ENCODE measurements at places on chromosomes 6 and 20.

DNA sequence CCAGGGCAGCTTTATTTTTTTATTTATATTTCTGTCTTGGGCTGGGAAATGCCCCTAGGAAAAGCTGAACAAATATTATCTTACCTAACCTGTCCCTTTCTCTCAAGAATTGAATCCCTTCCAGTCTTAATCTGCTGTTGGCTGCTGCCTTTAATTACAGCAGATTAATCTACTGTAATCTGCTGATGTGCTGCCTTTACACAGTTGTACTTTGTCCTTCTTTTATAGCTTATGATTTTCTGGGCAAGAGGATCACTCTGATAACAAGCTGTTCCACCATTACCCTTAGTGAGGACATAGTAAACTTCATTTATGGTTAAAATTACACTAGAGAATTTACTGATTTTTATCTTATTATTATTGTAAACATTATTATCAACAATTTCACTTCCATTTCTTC lies 234.5 kb upstream of the MAN1A1 start:
- DNase-seq: peak; percentile 17

DNA sequence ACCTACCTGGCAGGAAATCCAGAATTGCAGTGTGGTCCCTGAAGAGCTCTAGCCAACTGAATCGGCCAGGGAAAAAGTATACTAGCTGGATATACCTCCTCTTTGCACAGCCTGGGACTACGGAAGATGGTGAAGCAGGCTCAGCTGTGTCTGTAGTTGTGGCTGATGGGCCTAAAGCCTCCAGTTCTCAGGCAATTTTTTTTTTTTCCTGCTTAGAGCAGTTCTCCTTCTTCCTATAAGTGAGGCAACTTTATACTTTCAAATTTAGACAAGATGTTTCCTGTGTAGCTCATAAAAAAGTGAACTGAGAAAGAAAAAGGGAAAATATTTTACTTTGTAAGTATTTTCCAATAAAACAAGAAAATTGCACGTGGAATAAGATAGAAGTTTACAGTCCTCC lies 172.9 kb downstream of the CARMIL1 start:
- DNase-seq: no peak

- no peak for DNase-seq
Observed at GRCh38 chr6:163793011-163793983, 378.8 kb downstream of the QKI start.

DNA sequence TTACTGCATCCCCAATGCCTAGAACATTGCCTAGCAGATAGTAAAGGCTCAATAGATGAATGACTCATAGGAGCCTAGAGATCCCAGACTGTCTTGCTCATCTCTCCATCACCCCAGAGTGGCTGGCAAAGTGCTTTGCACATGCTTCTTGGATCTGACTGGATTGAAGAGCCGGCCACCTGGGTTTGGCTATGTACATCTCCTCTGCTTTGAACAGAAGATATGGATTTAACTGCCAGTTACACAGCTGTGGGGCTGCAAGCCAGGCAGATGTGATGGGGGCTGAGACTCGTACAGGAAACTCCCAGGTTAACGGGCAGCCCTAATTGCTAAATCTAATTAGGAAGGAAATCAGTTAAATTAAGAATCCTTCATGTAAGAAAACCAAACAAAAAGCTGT lies 28.6 kb downstream of the MYLIP start:
- DNase-seq: no peak

DNA sequence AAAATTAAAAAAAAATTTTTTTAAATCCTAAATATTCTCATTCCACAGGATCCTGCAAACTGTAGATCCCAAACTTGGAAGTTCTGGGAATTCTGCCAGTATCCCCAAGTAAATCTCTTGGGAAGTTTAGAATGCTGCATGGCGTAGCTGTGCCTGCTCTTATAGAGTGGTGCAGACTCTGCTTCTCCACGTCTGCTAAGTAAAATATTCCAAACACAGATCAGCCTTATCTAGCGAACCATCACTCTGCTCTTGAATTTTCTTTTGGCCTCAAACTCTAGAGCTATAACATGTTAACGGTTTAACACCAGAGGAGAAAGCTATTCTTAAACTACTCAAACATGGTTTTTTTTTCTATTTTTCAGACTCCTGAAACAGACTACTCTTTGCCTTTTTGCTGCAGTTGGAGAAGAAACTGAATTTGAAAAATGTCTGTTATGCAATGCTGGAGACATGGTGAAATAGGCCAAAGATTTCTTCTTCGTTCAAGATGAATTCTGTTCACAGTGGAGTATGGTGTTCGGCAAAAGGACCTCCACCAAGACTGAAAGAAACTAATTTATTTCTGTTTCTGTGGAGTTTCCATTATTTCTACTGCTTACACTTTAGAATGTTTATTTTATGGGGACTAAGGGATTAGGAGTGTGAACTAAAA lies 138.5 kb upstream of the AKAP12 start:
- DNase-seq: no peak

- no peak for DNase-seq
Observed at GRCh38 chr6:134174672-134175531, 122.5 kb upstream of the SLC2A12 start.

- no peak for DNase-seq
Observed at GRCh38 chr20:13260650-13261279, 39.7 kb downstream of the ISM1 start.

GRCh38 chr6:30554962-30555815 lies 1.1 kb downstream of the GNL1 start:
- no peak for DNase-seq

GRCh38 chr20:51801122-51801822 lies 1.0 kb downstream of the SALL4 start:
- no peak for DNase-seq

- DNase-seq: no peak
Observed at GRCh38 chr6:37809197-37809543, 10.4 kb upstream of the ZFAND3 start.

DNA sequence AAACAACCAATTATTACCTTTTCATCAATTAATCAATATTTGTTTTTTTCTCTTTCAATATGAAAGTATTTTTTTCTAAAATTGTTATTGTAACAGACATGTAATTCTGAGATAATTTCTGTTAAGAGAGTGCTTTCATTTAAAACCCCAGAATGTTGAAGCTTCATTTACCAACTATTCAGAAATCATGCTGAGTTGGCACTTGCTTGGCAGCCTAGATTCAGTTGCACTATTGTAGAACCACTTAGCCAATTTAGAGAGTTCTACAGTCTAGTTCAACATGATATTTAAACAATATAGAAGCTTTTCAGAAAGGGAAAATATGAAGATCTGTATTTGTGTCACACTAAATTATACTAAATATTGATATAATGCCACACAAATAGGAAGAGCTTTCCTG lies 56.1 kb upstream of the NKAIN2 start:
- DNase-seq: no peak

DNA sequence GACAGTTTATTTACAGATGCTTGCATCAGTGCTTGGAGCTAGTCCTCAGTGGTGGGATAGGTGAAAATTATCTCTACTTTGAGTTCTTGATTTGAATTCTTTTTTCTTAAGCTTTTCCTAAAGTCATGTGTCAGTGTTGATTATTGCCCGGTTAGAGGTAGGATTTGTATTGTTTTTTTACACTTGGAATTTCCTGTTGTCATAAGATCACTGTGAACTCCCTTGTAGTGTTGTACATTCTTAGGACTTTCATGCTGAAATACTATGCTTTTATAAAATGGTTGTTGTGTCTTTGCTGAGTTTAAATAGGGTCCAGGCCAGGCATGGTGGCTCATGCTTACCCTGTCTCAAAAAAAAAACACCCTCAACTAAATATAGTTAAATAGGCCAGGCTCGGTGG lies 20.3 kb downstream of the ASXL1 start:
- no peak for DNase-seq

GRCh38 chr6:43009124-43009523 lies 4.6 kb downstream of the MEA1 start:
- DNase-seq: no peak

All from LNCaP clone FGC (cell line).